ENCODE measurements at places on chromosomes 3 and 15.
A peak's percentile ranks its signal among the peaks of the same experiment; 100 is the strongest.

DNA sequence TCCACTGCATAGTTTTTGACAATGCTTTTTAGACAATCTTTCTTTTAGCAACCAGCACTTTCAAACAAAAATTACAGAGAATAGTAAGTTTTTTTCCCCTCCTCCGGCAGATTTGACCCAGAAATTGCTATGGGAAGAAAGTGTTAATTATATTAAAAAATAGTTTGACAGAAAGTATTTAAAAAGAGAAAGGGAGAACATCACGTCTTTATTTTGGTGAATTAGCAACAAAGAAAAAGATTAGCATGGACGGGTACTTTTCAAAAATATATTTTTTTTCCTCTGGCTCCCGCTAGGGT, 831 bp upstream of the KAT2B start:
- no peak for DNase-seq

DNA sequence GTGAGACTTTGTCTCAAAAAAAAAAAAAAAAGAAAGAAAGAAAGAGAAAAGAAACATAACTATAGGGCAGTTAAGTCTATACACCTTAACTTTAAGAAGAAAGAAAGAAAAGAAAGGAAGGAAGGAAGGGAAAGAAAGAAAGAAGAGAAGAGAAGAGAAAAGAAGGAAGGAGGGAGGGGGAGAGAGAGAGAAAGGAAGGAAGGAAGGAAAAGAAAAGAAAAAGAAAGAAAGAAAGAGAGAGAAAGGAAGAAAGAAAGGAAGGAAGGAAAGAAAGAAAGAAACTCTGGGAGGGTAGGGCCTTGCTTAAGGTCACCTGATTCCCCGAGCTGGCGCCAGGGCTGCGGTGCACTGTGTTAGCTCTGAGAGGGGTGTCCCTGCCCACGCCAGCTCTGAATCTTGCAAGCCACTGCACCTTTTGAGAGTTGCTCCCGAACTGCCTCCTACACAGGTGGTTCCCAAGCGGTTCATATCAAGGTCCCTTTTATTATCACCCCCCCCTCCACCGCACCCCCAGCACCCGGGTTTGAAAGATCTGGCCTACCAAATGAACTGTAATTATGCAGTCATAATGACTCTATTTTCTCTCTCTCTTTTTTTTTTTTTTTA, 39.2 kb upstream of the VPS8 start:
- DNase-seq = no peak

- DNase-seq = no peak
Observed at GRCh38 chr3:110254591-110254990, 817.0 kb upstream of the NECTIN3 start.

DNA sequence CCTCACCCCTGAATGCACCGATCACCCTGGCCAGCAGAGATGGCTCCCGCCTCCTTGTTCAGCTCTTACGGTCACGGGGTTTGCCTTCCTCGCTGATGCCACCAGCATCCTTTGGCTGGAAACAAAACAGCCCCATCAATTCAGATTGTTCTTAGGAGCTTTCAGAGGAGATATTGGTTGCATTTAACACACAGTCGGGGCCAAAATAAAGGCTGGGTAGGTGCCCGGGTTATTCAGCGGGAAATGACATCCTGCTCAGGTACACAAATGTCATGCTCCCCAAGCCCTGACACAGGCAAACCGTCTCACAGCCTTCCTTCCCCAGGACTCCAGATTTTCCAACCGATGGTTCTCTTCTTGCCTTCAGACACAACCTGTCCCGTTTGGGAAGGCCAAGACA, 62.4 kb upstream of the MEF2A start:
- DNase-seq = no peak

DNA sequence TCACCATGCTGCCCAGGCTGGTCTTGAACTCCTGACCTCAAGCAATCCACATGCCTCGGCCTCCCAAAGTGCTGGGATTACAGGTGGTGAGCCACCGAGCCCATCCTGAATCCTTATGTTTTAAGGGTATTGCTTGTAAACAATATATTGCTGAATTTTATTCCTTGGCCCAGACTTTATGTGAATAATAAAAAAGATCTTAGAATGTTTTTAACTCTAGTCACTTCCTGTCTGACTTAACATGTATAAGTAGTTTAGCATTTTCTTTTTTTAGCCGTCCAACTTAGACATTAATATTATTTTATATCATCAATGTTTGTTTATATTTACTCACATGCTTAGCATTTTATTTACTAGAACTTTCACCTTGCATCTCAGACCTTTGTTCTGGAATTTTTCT, 9.2 kb upstream of the EIF2B5 start:
- no peak for DNase-seq

- DNase-seq = no peak
Observed at GRCh38 chr15:100036015-100036414, 302.8 kb upstream of the LYSMD4 start.

DNA sequence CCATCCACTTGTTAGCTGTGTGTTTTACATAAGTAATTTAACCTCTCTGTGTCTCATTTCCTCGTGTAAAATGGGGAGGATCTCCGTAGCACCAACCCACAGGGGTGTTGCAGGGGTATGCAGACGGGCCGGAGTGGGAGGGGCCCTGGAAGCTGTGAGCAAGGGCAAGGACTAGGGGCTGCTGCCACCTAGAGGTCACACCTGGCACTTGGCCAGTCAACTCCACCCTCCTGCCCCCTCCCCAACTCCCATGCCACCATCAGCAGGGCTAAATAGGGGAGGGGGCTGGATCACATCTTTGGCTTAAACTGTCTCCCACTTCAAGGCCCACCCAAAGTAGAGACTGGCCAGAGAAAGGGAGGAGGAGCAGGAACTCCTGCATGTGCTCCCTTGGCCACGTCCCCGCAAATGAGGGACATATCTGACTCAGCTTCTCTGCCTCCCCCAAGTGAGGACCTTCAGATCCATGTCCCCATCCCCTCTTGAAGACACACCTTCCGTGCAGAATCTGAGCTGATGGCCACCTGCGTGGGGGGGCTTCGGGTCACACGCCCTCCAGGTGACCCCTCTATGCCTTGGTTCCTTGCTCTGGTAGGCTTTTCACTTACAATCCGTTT, 2.6 kb downstream of the CCDC9B start:
- no peak for DNase-seq

GRCh38 chr3:146747928-146748327, 142.8 kb upstream of the PLSCR5 start:
- DNase-seq = peak; percentile 53

DNA sequence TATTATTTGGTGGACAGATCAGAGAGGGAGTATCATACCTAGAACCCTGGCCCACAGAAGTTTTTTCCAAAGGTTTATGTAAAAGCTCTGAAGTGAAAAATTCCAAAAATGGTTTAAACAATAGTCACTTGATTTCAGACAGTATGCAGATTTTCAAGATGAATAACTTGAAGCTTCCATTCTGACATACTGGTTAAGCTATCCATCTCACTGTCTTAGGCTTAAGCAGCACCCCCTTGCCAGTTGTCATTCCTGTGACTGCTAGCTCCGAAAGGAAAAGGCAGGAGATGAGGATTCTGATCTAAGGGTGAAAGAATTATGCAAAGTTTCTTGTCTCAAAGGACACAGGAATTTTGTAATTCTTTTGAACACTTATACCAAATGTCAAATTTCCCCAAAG, 337.5 kb upstream of the THBS1 start:
- DNase-seq = no peak

DNA sequence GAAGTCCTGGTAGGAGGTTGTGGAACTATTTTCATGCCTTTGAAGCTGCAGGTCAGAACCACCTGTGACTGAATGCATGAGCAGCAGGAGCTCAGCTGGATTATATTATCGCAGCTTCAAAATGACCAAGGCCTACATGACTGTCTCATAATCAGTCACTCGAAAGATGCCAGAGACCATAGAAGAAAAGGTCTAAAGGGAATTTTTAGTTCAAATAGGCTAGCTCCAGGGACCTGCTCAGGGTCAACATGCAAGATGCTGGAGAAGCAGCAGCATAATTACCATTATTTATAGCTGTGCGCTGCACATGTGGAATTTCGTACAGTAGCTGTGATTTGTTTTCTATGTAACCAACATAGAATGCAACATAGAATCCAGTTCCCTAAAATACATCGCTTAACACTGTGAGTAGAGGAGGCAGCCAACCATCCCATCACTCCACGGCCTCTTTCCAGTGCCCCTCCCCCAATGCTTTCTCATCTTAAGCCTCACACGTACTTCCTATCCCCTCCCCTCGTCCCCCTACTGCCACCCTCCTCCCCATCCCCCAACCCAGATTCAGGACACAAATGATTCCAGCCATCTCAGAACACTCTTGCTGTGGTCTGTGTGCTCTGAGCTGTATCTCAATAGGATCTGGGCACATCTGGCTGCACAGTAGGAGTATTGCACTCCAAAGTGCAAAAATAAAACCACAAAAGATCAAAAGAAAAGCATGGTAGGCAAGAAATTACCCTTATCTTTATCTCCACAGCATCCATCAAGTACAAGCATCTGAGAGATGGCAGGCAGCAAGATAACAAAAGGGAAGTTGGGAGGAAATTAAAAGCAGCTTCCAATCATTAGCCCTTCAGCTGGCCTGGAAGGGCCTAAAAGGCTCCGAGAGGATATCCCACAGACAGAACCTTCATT, 352.8 kb upstream of the SEMA6D start:
- DNase-seq = no peak

GRCh38 chr3:106371971-106372805, 503.4 kb upstream of the CBLB start:
- DNase-seq = no peak

GRCh38 chr15:62464705-62465104, 299.6 kb upstream of the C2CD4B start:
- DNase-seq = no peak

DNA sequence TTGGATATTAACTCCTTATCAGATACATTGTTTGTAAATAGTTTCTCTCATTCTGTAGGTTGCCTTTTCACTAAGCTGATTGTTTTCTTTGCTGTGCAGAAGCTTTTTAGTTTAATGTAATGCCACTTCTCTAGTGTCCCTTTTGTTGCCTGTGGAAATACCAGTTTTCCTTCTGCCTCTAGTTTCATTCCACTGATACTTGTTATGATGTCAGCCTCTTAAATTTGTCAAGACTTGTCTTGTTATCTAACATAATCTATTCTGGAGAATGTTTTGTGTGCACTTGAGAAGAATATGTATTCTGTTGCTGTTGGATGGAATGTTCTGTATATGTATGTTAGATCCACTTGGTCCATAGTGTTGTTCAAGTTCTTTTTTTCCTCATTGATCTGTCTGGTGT, 18.0 kb upstream of the CEP152 start:
- DNase-seq = no peak

GRCh38 chr3:62529230-62529629, 155.9 kb upstream of the FEZF2 start:
- DNase-seq = no peak

GRCh38 chr15:74315626-74316025, 51.8 kb downstream of the CYP11A1 start:
- DNase-seq = no peak

GRCh38 chr15:33374226-33374914, 63.6 kb downstream of the RYR3 start:
- DNase-seq = no peak

DNA sequence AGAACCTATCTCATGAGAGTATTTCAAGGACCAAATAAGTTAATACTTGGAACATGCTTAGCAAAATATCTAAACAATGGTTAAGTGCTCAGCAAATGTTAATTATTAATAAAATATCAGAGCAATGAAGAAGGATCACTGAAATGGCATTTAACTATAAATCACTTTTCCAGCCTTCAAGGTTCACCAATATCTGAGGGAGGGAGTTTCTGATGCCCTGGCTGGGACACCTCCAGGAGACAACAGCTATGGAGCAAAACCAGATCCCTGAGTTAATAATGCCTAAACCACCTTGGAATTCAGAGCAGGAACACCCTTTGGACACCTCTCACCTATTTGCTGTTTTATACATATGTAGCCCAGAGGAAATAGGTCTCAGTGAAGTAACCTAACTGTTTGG, 6.4 kb upstream of the FAM174B start:
- DNase-seq = no peak

- DNase-seq = no peak
Observed at GRCh38 chr15:41494190-41494921, 682 bp downstream of the ITPKA start.

GRCh38 chr3:176776622-176777175, 420.6 kb downstream of the TBL1XR1 start:
- DNase-seq = no peak

- no peak for DNase-seq
Observed at GRCh38 chr15:98745650-98746374, 97.5 kb downstream of the IGF1R start.

DNA sequence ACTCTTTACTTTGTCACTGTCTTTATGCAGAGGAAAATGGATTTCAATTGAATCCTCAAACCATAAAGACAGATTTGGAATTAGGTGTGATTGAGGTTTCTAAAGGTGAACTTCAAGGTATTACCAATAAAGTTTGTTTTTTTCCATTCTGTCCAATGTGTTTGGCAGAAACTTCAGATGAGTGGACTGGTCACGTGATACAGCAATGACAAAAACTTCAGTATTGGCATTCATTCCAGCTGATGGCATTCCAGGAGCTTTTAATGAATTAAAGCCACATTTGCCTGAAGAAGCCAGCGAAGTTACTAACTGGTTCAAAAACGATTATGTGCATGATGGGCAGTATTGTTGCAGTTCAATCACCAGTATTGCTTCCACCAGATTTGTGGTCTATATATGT, 4.5 kb upstream of the MASP1 start:
- DNase-seq = no peak

GRCh38 chr3:189964623-189965332, 155.9 kb downstream of the P3H2 start:
- DNase-seq = no peak
